ENCODE measurements at places on chromosomes 7 and 10. TPM values are rescaled to one million over a fixed set of nuclear protein-coding genes. Genes with fewer than 3 reads are reported as not detected.

Gene CASP7
- polyA plus RNA-seq = 16.4 TPM

Gene GAD2
- polyA plus RNA-seq = not detected

Gene FUOM
- 16.3 TPM for polyA plus RNA-seq

GRCh38 chr7:79287981-79288380, 165.5 kb downstream of the MAGI2 start:
- no peak for DNase-seq

DNA sequence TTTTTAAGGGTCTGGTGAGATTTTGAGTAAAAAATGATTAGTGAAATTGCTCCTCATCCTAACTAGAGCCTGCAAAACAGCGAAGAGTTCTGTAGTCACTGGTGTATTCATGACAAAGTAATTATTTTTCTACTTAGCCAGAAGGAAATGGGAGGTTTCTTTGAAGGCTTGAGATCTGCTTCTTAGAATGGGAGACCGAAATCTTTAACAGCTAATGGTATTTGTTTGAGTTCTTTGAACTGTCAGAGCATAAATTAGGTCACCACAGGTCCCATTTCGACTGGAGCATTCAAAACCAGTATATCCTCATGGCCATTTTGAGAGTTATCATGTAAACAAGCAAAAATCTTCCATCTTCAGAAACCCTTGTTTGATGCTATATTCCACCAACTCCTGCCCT, 77.1 kb upstream of the NME8 start:
- DNase-seq = no peak

DNA sequence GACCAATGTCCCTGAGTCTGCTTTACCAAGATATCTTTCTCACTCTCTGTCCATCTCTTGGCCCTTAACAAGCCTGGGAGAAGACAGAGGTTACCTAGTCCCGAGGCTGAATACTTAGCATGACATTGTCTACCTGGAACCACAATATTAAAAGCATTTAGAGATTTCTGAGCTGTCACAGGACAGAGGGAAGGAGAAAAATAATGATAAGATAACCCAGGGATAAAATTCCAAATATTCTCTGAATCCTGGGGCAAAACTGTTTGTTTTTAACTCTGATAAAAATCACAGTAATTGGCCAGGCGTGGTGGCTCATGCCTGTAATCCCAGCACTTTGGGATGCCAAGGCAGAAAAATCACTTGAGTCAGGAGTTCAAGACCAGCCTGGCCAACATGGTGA, 12.0 kb upstream of the MAPK8 start:
- DNase-seq = no peak

DNA sequence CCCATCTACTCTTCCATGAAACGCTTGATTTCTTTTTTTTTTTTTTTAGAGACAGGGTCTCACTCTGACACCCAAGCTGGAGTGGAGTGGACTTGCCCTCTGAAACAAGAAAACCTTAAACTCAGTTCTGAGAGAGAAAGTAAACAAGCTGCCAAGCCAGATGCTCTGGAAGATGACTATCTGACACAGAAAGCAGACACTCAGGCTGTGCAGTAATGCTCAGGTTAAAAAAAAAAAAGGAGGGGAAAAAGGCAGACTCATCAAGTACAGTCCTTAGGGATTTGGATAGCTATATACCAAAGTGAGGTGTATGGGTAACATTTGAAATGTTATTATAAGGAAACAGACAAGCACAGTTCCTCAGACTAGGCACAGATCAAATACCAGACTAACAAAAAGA, 80.5 kb downstream of the IDE start:
- DNase-seq = no peak

GRCh38 chr7:38574086-38574485, 57.1 kb downstream of the AMPH start:
- DNase-seq = no peak
